ENCODE measurements at places on chromosomes 5 and 9. TPM values are rescaled to one million over a fixed set of nuclear protein-coding genes. Genes with fewer than 3 reads are reported as not detected.

DNA sequence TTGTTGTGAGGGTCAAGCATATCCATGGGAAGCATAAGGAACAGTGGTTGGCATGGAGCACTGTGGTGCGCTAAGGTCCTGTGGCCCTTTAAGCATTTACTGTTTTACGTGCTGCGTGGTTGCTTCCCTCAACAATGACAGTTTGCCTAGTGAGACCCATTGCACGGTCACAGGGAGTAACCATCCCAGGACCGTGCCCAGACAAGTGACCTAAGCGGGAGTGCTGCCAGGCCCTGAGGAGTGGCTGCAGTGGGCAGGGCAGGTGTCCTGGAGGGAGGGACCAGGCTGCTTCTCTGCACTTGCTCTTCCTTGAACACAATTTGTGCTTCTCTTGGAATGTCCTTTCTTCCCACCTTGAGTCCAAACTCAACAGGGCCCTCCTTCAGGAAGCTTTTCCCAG lies 64.6 kb downstream of the RGS3 start:
- no peak for DNase-seq

- DNase-seq: no peak
These were observed 68.9 kb downstream of the WDR41 start for GRCh38 chr5:77423022-77423750.

GRCh38 chr5:19771174-19771835 lies 216.7 kb downstream of the CDH18 start:
- no peak for DNase-seq

GRCh38 chr5:137128012-137128411 lies 371.1 kb downstream of the SPOCK1 start:
- DNase-seq: no peak

DNA sequence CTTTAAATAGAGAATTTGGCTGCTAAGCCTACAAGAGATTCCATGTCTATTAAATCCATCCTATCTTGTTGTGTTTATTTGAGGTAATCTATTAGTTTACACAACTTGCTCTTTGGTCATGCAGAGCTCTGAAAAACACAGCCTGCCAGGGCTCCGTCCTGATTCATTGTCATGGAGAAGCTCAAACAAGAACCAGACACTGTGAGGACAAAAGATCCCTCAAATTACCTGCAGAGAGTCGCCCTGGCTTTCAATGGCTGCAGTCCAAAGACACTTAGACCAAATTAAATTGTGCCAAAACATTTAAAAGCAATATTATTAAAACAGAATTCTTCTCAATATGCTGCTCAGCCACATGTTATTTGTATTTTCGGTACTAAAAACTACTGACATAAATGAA lies 60.1 kb downstream of the CDH18 start:
- DNase-seq: peak; percentile 2

GRCh38 chr5:124584991-124585715 lies 161.3 kb downstream of the ZNF608 start:
- DNase-seq: no peak

DNA sequence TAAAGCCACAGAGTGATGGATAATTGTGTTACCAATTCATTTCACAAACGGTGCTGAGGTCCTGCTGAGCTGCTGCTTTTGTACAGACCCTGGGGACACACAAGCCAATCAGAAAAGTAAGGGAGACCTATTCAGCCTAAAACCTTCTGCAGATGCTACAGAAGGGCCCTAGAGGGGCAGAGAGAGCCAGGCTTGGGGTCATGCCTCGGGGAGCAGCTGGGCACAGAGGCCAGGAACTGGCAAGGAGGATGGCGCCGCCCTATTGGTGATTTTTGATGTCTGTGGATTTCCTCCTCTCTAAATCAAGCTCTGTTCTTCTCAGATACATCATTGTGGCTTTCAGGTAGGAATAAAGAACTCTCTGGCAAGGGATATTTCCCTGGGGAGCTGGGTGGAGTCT lies 181.9 kb downstream of the ZNF462 start:
- no peak for DNase-seq

- no peak for DNase-seq
These were observed 62.3 kb downstream of the RIGI start for GRCh38 chr9:32463500-32464293.

Gene IFNK
- total RNA-seq: not detected

Gene PLCXD3
- total RNA-seq: not detected

Gene STK32A
- total RNA-seq: not detected

Gene CCDC152
- total RNA-seq: 0.20 TPM

Data from HepG2 (cell line).